Renal cortical epithelial cell (primary cell): ENCODE measurements at places on chromosomes 4 and X. TPM values are rescaled to one million over a fixed set of nuclear protein-coding genes. Genes with fewer than 3 reads are reported as not detected.

The SFRP2 gene
- 3.3 TPM in 1 of 2 replicates, not detected in the other for total RNA-seq

The SGMS2 gene
- 223 and 244 TPM in 2 replicates for total RNA-seq

The FHIP1A gene
- total RNA-seq = 17.0 and 19.3 TPM in 2 replicates

The PPP4R3C gene
- total RNA-seq = not detected in 2 replicates

The SNCA gene
- 7.1 and 24.7 TPM in 2 replicates for total RNA-seq

The MAGEA12 gene
- not detected in 2 replicates for total RNA-seq

The SSX4B gene
- not detected in 2 replicates for total RNA-seq

- peak; percentile 62 for DNase-seq
These were observed 29.5 kb downstream of the SORBS2 start for GRCh38 chr4:185782523-185782922.

- DNase-seq = no peak
These were observed 808 bp downstream of the THAP6 start for GRCh38 chr4:75514949-75515612.

DNA sequence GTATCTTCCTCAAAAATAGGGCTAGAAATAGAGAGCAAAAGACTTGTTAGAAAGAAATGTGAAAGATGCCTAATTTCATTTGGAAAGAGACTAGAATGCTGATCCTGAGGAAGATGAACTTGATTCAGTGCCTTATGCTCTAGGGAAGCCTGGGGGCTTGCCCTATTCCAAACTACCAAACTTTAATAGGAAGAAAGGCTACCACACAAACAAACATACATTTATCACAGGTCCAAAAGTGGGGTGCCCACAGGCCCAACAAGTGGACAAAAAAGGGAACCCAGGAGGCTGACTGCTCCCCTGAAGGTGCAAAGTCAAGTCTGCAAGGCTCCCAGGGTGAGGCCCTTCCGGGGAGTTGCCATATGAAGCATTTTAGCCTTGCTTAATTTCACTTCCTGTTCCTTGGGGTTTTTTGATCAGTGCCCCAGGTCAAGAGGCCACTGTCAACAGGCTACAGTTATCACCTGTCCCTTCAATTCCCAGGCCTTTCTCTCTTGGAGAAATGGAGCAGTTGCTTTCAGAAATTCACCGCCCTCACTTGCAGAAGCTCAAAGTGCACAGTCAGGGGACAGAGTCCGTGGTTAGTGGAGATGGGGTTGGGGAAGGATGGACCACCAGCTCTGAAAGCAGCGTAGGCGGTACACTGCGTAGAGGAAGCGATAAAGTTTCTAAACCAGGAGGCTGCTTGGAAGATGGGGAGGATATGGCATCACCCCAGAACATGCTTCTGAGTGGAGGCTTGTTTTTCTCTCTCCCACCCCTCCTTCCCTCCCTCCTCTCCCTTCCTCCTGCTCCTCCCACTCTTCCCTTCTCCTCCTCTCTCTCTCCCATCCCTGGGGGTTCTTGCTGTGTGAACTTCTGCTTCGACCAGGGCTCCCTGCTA lies 36.4 kb downstream of the TMEM154 start:
- DNase-seq = no peak

GRCh38 chr4:65386927-65387326 lies 283.4 kb downstream of the EPHA5 start:
- no peak for DNase-seq

GRCh38 chrX:45445745-45446412 lies 245.2 kb upstream of the DIPK2B start:
- DNase-seq = peak; percentile 89

- no peak for DNase-seq
These were observed 1.4 kb downstream of the LSM6 start for GRCh38 chr4:146176891-146177290.
